ENCODE measurements at places on chromosomes 2 and 18. TPM values are rescaled to one million over a fixed set of nuclear protein-coding genes. Genes with fewer than 3 reads are reported as not detected.

Gene LDLRAD4
- total RNA-seq: 3.1 TPM

Gene EVX2
- under 0.01 TPM for total RNA-seq

Gene AQP4
- total RNA-seq: not detected

Gene FAM110C
- not detected for total RNA-seq

Gene CYP27A1
- total RNA-seq: 17.1 TPM

Gene LRRC30
- total RNA-seq: not detected
